Cerebellar nuclear complex (tissue), 1 donor: ENCODE measurements at places on chromosomes 11 and 22.

- no peak for DNase-seq
These were observed 102.7 kb downstream of the PHF21B start for GRCh38 chr22:44906999-44907644.

- DNase-seq, result no peak
These were observed 81.0 kb downstream of the IGLL1 start for GRCh38 chr22:23498811-23499798.

DNA sequence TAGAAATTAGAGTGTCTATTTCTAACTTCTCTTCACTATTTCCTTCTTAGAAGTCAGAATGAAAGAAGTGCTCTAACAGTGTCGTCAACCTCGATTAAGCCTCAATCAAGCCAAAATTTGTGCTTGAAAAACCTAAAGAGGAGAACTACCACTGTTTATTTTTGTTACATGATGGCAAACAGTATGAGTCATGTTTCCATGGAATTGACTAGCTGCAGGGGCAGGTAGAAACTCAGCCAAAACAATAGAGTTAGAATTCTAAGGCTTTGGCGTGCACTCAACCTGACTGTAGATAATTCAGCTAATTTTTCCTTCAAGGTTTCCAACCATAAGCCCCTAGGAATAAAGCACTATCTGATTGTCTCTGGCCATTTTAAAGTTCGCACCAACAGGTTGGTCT lies 415.9 kb downstream of the ETS1 start:
- no peak for DNase-seq

- DNase-seq, result no peak
These were observed 2.6 kb downstream of the EWSR1 start for GRCh38 chr22:29270475-29271271.

DNA sequence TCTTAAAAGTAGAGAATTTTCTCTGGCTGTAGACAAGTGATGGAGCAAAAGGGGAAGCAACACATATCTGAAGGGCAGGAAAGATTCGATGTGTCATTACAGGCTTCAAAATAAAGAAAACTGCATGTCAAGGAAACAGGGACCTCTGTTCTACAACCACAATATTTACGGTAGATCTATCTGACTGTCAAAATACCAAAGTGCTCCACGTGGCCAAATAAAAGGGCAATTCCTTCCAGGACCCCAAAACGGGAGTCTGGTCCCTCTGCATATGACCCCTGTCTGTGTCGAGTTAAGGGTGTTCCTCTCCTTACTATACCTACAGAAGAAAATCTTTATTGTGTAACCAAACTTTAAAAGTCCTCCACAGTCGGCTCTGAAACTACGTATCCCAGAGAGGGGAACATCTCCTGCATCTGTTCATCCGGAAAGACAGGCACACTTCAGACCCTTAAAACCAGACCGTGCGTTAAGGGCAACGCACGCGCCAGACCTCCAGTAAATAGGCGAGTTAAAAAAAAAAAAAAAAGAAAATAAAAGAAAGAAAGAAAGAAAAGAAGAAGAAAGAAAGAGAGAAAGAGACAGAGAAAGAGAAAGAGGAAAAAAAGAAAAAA lies 756 bp downstream of the CLNS1A start:
- DNase-seq, result no peak

GRCh38 chr11:123354371-123354975 lies 75.6 kb upstream of the GRAMD1B start:
- DNase-seq, result no peak

DNA sequence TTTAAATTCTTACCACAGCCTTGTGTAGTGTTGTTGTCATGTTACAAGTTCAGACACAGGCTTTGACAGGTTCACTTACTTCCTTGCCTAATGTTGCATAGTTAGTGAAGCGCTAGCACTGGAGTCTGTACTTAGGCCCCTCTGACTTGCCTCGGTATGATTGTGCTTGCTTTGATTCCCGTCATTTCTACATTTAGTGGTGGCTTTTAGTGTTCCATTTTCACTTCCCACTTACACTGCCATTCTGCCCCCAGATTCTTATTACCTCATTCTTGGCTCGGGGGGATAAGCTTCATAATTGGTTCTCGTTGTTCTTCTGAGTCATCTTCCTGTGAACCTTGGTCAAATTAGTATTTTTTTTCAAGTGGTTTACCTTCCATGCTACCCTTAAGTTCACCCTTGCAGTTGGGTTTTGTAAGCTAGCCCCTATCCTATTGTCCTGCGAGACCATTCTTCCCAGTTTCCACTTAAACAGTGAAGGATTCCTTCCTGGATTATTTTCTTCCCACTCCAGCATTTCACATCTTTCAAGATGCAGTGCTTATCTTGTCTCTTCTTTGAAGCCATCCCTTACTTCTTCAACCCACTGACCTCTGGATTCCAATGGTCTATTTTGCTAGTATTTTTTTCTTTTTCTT lies 68.7 kb downstream of the DDX10 start:
- no peak for DNase-seq

GRCh38 chr11:92332986-92333385 lies 108.4 kb downstream of the FAT3 start:
- DNase-seq, result no peak

- no peak for DNase-seq
These were observed 8.3 kb upstream of the CDC42EP1 start for GRCh38 chr22:37551981-37552380.

DNA sequence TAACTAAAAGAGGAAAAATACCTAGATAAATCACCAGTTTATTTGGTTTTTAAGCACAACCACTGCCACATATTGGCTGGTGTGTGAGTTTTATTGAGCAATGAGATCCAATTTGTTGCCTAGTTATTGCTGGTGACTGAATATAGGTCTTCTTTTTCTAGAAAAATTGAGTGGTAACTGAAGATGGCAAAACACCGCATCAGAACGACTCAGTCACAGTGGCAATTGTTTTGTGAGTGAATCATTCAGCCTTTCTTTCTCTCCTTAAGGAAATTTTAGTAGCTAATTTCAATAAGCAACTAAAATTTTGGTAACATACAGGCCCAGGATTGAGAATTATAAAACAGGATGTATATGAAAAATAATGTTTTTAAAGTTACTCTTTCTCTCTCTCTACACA lies 533.0 kb downstream of the KCNA4 start:
- no peak for DNase-seq

- no peak for DNase-seq
These were observed 559 bp downstream of the MRTFA start for GRCh38 chr22:40635940-40636379.

- no peak for DNase-seq
These were observed 177.5 kb upstream of the CTSC start for GRCh38 chr11:88515002-88515401.
